ENCODE measurements at places on chromosomes 7 and 10. TPM values are rescaled to one million over a fixed set of nuclear protein-coding genes. Genes with fewer than 3 reads are reported as not detected.

DNA sequence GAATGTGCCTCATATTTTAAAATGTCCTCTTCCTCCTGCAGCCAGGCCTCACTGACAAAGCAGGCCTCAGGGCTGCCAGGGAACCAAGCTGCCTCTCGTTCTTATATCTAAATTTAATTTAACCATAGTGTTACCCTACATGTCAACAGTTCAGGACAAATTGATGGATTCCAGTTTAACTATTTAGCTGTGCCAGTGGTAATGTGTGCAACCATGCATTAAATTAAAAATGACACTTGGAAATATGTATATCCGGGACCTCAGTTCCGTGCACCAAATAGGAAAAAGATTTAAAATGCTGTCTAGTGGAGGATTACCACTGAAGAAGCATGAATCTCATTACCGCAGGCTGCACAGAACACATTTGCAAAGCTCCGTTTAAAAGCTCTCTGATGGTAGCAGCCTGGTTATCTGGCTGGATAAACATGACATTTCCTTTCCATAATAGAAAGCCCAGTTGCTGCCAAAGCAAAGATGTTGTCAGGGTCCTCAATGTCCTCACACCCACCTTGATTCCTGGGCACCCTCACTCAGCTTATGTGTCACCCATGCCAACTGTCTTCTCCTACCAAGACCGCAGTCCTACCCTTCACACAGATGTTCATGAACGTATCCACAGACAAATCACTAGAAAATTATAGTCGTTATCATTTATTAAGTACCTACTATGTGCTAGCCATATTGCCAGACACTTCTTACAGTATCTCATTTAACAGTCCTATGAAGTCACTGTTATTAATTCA, 73.3 kb upstream of the FRMD4A start:
- DNase-seq = no peak

DNA sequence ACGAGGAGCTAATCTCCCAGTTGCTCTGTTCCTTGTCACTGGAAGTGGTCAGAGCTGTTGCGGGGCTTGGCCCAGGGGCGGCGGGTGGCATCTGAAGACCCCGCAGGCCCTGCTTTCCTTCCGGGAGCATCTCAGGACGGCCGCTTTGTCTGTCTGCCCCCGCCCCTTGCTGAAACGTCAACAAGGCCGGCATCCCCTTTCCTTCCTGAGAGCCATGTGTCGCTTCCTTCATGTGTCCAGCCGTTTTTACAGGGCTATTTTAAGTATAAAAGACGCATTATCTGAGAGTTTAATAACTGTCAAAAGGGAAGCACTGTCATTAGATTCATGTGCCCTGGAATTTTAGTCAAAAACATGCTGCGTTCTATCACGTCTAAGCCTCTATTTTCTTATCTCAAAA, 110.4 kb downstream of the CUX1 start:
- no peak for DNase-seq

- no peak for DNase-seq
These were observed 288.9 kb upstream of the KLF6 start for GRCh38 chr10:4073912-4074311.

GRCh38 chr7:155219947-155220769, 77.5 kb upstream of the INSIG1 start:
- no peak for DNase-seq

DNA sequence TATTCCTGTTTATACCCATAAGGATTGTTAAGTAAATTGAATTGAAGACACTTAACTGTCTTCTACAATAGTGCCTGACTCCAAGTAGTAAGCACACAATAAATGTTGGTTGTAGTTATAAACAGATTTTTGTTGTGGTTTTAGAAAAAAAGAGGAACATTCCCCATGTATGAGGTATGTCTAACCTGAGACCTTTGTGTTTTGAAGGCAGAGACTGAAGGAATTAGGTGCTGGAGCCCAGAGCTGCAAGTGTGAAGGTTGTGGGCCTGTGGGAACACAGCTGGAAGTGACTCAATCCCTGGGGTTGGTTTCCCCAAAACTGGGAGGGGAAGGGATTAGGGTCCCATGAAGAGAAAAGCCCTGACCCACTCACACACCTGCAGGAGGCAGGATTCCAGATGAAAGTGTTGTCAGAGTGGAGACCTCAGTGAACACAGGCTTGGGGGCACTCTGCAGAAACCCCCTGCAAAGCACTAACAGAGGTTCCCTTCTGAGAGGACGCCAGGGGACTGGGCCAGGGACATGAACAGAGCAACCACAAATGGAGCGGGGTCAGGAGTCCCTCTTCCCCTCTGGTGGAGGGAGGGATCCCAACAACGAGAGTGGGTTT, 265.1 kb upstream of the KLF14 start:
- DNase-seq = no peak

DNA sequence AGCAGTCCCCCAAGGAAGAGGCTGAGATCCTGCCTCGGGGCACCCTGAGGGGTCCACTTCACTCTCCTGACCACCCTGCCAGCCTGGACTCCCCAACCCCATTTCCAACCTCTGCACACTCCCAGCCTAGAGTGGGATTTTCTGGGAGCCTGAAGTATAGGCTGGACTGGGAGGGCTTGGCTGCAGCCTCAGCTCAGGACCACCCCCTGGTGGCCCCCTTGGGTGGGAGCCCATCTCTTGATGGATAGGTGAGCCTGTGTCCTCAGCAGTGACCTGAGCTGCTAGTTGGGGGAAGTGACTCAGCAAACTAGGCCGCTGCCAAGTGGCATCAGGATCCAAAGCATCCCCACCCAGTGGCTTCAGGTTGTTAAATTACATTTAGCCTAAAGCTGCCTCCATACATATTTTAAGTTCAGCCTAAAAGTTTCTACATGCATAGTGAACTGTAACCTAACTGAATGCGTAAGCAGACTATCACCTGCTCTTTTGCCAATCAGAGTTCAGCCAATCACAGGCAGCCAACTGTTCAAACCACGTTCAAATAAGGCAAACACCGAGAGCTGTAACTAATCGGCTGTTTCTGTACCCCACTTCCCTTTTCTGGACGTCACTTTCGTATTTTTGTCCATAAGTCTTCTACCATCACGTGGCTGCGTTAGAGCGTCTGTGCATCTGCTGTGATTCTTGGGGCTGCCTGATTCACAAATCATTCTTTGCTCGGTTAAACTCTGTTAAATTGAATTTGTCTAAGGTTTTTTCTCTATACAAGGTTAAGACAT, 144.0 kb downstream of the PLPP4 start:
- no peak for DNase-seq

GRCh38 chr10:7408291-7409044, 2.4 kb downstream of the SFMBT2 start:
- no peak for DNase-seq

Gene INSYN2A
- 0.53 TPM for total RNA-seq

Gene TRDMT1
- 2.0 TPM for total RNA-seq

Gene PFKFB3
- 49.9 TPM for total RNA-seq

Gene PRKAR2B
- 28.7 TPM for total RNA-seq

Measured in glomerular endothelial cell (primary cell).